Fibroblast of skin of right biceps (primary cell): ENCODE measurements at places on chromosomes 12 and 14.

DNA sequence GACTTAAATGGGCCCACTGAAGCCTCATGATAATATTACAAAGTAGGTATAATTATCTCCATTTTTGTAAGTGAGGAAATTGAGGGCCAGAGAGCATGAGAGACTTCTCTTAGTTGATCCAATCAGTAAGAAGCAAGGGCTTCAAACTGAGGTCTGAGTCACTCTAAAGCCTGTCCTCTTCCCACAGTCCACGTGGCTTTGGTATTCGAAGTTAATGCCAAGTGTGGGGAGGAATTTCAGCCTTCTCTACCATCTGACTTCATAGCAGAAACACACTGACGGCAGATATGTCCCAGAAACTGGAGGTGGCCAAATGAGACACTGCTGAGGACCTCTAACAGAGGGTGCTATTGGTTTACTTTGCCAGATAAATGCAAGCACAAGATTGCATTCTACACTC is 114.4 kb upstream of the OVCH1 start:
- DNase-seq, result peak; percentile 71

DNA sequence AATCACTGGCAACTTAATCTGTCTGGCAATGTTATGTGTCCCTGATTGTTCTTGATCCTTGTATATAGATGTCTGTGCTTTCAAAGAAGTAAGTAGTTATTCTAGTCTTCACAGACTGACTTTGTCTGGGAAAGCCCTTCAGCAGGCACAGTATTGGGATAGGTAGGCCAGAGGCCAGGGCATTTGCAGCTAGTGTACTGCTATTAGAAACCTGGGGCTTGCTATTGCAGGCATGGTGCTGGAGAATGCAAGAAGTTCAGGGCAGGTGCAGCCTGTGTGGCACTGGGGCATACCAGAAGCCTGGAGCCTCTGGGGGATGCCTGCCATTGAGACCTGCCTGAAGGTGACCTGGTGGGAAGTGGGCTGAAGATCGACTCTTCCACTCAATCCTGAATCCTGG is 96.3 kb downstream of the TMTC3 start:
- no peak for DNase-seq

DNA sequence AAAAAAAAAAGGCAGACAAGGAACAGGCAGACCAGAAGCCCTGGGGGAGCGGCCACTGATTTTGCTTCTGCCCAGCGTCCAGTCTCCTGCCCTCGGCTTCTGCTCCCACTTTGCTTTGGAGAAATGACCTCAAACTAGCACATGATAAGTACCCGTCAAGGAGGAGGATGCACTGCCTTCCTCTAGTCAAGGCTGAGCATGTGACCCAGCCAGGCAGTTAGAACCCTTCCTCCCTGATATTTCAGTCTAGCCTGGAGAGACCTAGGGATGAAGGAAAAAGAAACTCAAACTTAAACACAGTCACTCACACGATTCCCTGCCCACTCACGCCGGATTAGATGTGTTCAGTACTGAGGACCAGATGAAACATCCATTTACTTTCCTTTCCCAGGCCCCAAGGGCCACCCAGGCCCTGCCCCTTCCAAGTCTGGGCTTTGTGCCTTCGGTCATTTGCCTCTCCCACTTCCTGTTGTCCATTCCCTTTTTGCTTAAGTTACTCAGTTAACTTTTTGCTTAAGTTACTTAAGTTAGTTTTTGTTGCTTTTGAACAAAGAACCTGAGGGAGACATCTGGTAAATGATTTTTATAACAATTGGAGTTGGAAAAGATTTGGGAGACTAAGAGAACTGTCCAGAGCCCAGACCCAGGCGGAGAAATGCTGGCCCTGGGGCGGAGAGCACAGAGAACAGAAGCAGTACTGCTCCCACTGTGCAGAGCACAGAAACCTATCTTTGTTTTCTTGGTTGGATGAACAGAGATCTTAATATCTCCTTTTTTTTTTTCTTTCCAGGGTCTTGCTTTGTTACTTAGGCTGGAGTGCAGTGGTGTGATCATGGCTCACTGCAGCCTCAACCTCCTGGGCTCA is 23.0 kb upstream of the TTC7B start:
- peak; percentile 18 for DNase-seq

- no peak for DNase-seq
Observed at GRCh38 chr14:67461341-67461985, 27.1 kb downstream of the TMEM229B start.

- DNase-seq, result no peak
Observed at GRCh38 chr14:94505206-94505605, 4.1 kb downstream of the SERPINA12 start.

- DNase-seq, result no peak
Observed at GRCh38 chr12:111064154-111064553, 143.8 kb upstream of the MYL2 start.

DNA sequence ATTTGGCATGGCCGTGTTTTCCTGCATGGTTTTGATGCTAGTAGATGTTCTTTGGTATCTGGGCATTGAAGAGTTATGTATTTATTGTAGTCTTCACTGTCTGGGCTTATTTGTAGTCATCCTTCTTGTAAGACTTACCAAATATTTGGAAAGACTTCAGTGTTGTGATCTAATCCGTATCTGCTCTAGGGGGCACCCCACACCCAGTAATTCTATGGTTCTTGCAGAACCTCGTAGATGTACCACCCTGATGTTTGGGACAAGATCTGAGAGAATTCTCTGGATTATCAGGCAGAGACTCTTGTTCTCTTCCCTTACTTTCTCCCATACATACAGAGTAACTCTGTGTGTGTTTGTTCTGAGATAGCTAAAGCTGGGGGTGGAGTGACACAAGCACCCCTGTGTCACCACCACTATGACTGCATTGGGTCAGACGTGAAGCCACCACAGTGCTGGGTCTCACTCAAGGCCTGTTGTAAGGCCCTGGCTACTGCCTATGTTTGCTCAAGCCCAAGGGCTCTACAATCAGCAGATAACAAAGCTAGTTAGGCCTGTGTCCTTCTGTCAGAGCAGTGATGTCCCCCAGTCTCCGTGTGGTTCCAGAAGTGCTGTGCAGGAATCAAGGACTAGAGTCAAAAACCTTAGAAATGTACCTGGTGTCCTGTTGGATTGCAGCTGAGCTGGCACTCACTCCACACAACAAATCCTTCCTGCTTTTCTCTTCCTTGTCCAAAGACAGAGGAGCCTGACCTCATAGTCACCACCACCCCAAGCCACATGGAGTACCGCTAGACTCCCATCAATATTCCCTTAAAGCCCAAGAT is 9.6 kb downstream of the RDH16 start:
- no peak for DNase-seq

- DNase-seq, result peak; percentile 72
Observed at GRCh38 chr12:28568704-28569103, 378.4 kb downstream of the CCDC91 start.

DNA sequence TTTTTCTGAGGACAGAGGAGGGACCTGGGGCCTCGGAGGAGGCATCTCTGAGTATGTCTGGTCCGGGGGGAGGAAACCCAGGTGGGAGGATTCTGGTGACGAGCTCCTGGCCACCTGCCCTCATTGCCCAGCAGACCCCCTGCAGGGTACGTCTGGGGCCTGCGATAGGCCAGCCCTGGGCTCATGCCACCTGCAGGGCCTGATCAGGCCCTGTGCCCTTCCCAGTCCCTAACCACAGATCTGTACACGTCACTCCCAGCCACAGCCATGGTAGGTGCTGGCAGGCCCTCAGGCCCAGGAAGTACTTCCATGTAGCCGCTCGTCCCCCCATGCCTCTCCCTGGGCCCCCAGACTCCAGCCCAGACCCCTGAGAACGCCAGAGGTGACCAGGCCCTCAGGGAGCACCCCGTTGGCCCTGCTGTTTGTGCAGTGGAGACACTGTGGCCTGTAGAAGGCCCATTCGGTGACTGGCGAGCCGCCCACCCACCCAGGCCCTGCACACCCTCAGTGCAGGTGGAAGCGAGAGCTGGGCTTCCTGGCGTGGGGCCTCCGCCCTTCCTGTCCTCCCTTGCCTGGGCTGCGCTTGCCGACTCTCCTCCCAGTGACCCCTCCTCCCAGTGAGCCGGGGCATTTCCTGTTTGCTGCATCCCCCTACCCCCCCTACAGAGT is 5.7 kb downstream of the INF2 start:
- no peak for DNase-seq

DNA sequence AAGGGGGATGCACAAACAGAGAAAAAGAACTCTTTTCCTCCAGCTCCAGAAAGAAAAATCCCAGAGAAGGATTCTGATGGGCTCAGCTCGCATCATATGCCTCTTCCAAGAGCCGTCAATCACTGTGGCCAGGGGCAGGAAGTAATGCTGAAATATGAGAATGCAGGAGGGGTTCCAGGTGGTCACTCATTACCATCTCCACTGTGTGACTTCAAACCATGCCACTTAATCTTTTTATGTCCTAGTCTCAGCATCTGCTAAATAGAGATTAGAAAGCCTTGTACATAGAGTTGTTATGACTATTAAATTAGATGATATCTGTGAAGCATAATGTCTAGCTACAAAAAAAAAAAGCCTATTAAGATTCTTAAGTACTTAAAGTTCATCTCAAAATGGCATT is 65.6 kb upstream of the FICD start:
- no peak for DNase-seq

GRCh38 chr14:72457641-72458040 is 436.3 kb downstream of the DPF3 start:
- DNase-seq, result peak; percentile 65

DNA sequence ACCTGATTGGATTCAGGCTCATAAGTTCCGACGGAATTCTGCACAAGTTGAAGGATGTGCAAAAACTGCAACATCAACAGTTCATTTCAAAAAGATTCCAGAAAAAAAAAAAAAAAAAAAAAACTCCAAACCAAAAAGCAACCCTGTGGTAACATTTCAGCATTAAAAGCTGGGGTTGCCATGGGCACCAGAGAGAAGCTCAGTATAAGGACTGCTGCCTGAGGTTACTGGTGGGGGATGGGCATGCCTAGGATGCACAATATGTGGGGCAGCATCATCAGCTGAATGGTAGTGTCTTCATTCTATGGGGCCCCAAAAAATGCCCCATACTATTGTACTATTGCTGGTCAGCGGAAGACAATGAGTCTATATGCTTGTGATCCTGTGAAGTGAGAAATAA is 44.7 kb downstream of the MBIP start:
- no peak for DNase-seq

- DNase-seq, result no peak
Observed at GRCh38 chr12:9725213-9725870, 7.6 kb downstream of the CLECL1 start.

- no peak for DNase-seq
Observed at GRCh38 chr14:59460378-59460777, 4.8 kb downstream of the GPR135 start.

DNA sequence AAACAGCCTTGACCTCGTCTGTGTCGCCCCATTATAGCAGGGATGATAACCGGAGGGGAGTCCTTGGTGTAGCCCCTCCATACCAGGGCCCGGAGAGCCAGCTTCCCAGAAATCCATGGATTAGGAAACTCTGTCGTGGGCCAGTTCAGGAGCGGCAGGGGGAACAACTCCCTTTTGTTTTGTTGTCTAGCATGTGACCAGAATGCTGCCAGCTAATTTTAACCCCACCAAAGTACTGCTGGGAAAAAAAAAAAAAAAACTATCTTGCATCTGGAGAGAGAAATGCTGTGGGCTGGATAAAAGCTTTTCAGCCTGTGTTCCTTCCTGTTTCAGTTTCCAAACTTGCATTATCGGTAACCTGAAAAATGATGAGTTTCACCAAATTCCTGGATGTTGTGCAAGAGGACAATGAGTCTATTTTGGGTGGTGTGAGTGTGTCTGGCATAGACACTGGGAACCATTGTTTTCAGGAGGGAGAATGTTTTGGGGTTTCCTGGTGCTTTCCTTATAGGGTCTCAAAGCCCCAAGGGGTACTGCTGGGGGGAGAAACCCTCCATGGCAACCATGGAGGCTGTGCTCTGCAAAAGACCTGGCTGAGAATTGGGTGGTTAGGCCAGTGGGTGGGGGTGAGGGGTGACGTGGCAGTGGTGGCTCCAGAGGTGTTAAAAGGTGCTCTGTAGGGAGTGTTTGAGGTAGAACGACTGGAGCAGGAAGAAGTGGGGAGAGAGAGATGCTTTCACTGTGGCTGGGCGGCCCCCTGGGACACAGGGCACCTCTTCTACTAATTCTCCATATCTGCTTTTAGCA is 14.9 kb upstream of the IRF2BPL start:
- peak; percentile 94 for DNase-seq

DNA sequence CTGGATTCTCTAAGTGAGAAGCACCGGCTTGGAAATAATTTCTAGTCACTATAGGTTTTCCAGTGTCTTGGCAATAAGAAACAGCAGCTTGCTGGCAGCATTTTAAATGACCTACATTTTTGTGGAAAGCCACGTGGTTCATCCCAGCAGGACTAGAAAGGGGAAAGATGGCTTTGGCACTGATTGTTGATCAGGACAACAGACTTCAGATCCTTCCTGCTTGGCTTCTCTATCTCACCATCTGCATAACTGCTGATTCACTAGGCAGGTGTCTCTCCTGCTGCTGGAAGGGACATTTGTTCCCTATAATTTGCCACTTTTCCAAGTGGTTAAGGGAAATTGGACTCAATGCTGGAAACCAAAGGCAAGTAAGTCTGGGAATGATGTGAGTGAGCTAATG is 131.0 kb downstream of the TTC8 start:
- no peak for DNase-seq

- no peak for DNase-seq
Observed at GRCh38 chr12:123760267-123760938, 1.7 kb upstream of the DNAH10 start.

GRCh38 chr14:90609376-90609775 is 206.9 kb downstream of the TTC7B start:
- DNase-seq, result no peak
